ENCODE measurements at places on chromosomes 4 and X.

DNA sequence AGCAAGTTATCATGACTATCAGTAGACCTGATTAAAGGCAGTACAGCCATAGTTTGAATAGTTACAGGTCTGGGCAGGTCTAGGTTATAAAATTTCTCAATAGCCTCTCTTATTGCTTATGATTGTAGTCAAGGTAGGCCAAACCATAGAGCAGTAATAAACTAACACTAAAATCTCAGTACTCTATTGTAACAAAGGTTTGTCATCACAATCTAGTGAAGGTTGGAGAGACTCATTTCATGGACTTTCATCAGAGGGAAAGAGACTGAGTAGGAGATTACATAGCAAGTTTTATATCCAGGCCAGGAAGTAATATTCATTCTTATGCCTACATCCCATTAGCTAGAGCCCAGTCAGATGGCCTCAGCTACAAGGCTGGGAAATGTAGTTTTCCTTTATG is 141.0 kb downstream of the ASB9 start:
- no peak for DNase-seq

DNA sequence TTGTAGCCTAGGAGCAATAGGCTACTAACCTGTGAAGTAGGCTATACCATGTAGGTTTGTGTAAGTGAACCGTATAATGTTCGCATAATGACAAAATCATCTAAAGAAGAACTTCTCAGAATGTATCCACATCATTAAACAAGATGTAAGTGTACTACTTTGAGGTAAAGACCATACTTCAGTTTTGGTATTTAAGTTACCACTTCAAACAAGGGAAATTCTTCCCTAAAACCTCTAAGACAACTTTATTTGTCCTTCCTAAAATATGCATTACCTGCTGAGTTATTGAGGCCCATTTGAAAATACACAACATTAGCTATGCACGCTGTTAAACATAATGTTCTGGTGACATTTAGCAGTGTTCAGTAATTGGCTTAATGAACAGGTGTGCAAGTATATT is 182.7 kb downstream of the RPA4 start:
- no peak for DNase-seq

DNA sequence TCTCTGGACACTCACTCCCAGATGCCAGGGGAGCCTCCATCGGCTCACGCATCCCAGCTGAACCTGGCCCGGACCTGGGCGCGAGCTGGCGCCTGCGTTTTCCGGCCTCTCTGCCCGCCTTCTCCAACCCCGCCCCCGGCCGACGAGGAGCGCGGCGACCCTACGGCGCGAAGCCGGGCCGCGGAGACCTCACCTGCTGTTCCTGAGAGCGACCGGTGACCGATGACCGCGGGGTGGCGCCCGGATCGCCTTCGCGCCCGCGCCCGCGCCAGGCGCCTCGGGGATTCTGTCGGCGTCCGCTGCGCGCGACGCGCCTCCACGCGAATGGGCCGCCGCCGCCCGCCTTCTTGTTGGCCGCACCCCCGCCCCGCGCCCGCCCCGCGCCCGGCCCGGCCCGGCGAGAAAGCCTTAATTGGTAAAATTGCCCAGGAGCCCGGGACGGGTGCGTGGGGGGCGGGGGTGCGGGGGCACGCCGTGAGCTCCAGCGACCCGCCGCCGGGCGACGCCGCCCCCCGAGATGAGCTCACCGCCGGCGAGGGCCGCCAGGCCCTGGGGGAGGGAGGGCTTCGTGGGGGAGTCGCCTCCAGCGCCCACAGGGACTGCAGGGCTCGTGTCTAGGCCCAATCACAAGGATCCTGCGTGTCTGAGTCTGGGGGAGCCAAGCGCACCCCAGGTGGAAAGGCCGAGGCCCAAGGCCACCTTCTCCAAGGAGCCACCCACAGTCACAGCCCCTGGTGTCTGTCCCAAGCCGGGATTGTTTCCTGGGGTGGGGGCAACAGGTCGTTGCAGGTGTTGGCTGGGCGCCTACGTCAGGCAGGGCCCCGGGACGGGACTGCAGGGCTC is at the start of gene FLNA:
Gene FLNA (minus strand): TSS at position 322 of the 843 bp plus-strand sequence. CDS start 3,389 bp downstream, outside the sequence.
- DNase-seq: no peak

DNA sequence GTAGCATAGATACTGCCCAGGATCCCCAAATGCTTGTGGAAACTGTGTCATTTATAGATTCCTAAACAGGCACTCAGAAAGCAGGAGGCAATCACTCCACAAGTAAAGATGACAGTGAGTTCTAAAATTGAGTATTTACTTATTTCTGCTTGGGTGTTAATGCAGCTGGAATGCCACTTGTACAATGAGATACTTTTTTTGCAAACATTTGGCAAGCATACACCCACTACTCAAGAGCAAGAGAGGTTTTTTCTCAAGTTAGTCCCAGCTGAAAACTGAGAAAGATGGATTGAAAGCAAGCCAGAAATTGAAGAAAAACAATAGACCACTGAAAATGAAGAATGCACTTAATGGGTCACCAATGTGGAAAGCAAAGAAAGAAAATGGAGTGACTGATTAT is 22.5 kb downstream of the GABRA3 start:
- DNase-seq: no peak

- no peak for DNase-seq
Observed at GRCh38 chr4:36081185-36081584, 163.1 kb downstream of the ARAP2 start.

DNA sequence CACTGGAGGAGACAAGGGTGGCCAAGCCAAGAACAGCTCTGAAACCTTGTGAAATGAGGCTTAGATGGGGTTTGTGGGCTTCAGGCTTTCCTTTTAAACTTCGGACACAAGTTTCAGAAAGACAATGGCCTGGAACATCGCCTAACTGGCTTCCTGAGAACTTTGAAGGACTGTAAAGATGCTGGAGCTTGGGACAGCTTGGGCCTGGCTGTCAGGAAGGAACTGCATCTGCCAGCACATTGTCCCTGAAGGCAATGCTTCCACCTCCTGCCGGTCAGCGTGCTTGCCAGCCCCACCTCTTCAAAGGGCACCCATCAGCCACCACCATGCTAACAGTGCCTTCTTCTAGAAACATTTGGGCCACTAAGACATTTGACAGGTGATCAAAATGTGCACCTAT is 107.9 kb downstream of the DRD5 start:
- DNase-seq: no peak

- DNase-seq: no peak
Observed at GRCh38 chr4:30842142-30842541, 122.0 kb downstream of the PCDH7 start.

DNA sequence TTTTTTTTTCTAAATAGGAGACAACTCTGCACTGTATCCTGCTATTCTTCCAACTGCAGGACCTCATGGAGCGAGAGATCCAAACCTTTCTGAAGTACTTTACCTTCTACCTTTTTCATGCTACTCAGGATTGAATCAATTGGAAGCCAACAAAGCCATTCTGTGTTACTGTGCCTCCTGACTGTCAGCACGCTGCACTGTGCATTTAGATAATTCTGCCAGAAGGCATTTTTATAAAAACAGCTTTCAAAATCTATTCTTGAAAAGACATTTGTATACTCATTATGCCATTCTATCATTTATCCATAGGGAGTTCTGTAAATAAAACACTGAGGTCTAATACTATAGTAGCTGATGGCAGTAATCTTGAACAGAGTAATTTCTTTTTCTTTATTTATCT is 142.8 kb downstream of the SLIT2 start:
- DNase-seq: no peak

DNA sequence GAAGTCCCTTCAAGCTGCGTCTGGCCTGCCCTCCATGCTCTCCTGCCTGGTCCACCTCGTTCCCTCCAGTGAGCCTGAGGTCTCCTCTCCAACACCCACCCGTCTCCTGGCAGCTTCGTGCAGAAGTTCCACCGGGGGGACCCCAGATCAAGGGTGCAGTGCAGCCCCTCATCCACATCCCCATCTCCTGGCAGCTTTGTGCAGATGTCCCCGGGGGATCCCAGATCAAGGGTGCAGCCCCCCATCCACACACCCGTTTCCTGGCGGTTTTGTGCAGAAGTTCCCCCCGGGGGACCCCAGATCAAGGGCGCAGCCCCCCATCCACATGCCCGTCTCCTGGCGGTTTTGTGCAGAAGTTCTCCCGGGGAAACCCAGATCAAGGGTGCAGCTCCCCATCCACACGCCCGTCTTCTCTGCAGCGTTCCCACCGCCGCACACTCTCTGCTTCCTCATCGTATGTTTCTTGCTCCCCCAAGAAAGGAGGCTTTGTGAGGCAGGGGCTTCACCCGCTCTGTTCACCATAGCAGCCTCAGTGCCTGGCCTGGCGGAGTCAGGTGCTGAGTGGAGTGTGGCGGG is 35.7 kb downstream of the PIGG start:
- DNase-seq: no peak

- DNase-seq: no peak
Observed at GRCh38 chrX:3638280-3638873, 75.1 kb downstream of the PRKX start.

DNA sequence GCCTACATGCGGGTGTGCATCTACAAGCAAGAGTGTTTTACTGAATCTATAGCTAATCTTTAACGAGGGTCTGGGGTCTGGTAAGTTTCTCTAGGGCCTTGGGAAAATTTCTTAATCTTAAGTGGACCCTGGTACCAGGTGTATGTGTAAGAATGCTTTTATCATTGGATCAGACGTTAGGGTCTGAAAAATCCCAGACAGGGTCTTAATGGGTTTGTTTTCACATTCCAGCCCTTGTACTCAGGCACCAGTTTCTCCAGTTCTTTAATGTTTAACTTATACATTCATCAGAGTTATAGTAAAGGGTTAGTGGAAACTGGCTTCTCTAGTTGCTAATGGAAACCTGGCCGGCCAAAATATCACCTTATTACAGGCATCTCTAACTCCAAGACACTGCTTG is 11.6 kb downstream of the MAGEB16 start:
- DNase-seq: no peak

- DNase-seq: no peak
Observed at GRCh38 chrX:101395789-101396188, 5.0 kb downstream of the RPL36A start.

DNA sequence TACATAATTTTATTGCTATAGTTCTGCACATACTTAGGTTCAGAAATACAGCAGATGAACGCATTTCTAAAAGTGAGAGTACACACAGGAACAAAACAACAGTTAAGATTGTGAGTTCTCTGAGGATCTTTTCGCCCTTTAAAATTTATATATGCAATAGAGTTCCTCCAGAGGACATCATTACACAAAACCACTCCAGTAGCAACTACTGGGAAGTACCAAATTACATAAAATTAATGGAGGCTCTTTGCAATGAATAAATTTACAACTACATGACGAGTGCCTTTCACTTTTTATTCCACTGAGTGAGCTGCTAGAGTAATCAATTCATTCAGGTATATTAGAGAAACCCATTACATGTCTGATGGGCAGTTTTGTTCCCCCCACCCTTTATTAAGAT is 107.2 kb downstream of the PPP3CA start:
- DNase-seq: no peak

- DNase-seq: no peak
Observed at GRCh38 chr4:115866364-115866896, 753.0 kb upstream of the NDST4 start.

DNA sequence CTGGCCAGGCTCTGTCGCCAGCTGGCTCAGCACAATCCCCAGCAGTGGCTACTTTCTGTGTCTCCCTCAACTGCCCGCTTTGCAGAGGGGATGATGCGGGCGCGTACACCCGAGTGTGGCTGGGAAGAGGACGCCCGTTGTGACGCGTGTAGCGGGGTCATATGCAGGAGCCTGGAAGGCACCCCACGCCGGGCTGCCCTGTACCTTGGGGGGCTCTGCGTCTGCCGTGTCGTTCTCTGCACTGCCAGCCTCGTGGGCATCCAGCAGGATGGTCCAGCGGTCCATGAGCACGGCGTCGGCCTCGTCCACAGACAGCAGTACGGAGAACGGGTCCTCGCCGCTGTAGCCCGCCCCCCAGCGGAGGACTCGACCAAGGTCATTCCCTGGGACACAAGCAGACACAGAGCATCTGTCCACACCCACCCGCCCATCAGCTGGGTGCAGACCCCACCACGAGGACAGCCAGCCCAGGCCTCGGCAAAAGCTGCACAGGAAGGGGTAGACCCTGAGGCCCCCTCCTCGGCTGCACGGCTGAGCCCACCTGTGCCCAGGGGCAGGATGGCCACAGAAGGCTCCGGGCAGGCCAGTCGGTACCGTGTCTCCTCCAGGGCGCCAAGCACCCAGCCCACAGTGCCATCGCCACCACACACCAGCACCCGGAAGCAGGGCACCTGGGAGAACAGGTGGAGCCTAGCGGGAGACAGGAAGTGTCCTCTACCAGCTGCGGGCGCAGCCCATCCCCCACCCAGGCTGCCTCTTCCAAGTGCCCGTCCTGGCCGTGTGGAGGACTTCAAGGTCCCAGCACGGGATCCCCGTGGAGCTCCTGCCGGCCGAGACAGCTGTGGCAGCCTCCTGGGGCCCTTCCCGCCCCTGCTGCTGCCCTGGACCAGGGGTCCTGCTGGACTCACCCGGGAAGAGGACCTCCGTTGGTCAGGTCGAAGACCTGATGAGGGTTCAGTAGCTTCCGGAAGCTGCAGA is 10.8 kb downstream of the DGKQ start:
- DNase-seq: no peak

DNA sequence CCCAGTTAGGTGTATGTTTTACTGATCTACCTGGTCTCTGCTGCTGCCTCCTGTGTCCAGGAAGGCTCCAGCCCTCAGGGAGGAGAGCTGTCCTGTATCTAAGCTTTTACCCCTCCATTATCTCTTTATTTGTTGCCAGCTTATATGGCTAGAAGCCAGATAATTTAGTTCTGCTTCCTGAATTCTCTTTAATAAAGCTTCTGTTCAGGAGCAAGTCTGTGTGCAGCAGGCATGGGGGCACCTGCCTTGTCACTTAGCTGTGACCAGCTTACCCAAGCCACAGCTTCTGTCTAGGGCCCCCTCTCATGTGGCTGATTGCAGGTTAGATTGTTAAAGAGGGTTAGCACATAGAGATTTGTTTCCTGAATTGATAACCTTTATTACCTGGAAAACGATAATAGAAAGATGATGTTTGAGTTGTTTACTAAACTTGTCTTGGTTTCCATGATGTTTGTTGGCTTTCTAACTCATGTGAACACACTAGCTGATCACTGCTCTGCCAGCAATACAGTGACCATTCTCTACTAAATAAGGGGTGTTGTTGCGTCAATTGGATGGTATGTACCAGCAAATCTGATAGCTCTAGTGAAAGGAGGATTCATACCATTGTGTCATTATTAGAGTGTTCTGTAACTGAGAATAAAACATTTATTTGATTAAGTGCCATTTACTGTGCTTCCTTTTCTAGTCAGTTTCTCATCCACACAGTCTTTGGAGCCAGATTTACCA is 189.8 kb upstream of the ANK2 start:
- DNase-seq: no peak

GRCh38 chrX:23826653-23827052 is 43.7 kb downstream of the SAT1 start:
- no peak for DNase-seq

GRCh38 chr4:123561525-123561924 is 164.9 kb downstream of the SPRY1 start:
- DNase-seq: no peak

- no peak for DNase-seq
Observed at GRCh38 chr4:168569066-168569930, 72.4 kb downstream of the PALLD start.

- DNase-seq: no peak
Observed at GRCh38 chrX:108169768-108170167, 78.2 kb downstream of the ATG4A start.

- no peak for DNase-seq
Observed at GRCh38 chrX:11864171-11864570, 106.1 kb downstream of the MSL3 start.

Data from cortex of kidney (tissue), 1 donor.